ENCODE measurements at places on chromosomes 1 and 21.

DNA sequence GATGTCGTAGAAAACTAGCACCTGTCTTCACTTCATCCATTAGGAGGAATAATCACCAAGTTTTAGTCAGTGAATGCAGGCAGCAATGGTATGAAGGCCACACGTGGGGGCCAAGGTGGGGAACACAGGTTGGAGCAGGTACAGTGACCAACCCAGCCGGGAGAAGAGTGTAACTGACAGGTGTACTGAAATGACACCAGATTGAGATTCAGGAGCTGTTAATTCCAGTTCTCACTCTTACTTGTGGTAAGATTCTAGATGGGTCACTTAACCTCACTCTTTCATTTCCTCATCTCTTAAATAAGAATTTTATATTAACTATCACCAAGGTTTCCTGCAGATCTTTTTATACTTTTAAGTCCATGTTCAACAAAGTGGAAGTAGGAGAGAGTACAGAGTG is 206.2 kb upstream of the PTBP2 start:
- DNase-seq: no peak

DNA sequence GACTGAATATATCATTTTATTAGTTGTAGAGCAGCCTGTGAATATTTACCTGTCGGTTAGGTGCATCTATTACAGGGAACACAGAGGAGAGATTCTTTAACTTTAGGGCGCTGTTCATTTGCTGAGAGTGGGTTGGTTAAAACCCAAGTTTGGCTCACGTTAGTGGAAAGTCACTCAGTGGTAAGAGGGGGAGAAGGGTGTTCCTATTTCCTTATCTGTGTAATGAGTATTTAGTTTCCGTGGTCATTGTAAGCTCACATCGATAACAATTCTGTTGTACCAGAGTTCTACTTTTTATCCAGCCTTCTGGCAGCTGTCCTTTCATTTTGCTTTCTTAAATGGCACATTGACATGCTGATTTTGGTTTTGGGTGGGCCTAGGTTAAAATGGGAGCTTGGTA is 773.2 kb upstream of the ADAMTS5 start:
- no peak for DNase-seq

- DNase-seq: no peak
Measured at GRCh38 chr1:18736958-18737357, 106.3 kb downstream of the PAX7 start.

DNA sequence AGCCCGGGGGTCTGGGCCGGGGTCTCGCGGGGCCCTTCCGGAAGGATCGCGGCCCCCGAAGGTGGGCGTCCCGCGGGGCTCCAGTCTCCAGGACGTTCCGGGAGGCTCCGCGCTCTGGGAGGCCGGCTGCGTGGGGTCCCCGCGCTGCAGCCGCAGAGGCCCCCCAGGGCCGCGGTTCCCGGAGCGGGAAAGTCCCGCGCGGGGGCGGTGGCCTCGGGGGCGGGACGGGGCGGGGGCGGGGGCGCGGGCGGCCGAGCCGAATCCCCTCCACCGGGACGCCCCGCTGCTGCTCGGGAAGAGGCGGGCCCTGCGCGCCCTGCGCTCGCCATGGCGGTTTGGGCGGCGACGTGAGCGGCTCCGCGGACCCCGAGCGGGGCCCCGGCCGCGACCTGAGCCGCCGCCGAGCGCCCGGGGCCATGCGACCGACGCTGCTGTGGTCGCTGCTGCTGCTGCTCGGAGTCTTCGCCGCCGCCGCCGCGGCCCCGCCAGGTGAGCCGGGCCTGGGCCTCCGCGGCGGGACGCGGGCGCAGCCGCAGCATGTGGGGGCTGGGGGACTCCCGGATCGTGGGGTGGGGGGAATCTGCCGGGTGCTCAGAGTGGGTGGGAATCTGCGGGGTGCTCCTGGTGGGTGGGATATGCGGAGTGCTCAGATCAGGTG is at the start of gene IFNGR2:
TSS of gene IFNGR2 (plus strand) at position 286 of the 658 bp plus-strand sequence. CDS start at position 417, 131 bp downstream.
- peak; percentile 83 for DNase-seq

- DNase-seq: no peak
Measured at GRCh38 chr1:90534663-90535295, 182.3 kb downstream of the BARHL2 start.

GRCh38 chr1:201468501-201468843 is 516 bp downstream of the PHLDA3 start:
- DNase-seq: no peak

DNA sequence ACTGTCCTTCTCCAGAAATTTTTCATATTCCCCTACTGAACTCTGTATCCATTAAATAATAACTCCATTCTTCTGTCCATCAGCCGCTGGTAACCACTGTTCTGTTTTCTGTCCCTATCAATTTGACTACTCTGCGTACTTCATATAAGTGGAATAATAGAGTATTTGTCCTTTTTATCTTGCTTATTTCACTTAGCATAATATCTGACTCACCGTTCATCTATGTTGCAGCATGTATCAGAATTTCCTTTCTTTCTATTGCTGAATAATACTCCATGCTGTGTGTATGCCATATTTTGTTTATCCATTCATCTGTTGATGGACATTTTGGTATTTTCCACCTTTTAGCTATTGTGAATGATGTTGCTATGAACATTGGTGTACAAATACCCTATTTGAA is 71.9 kb downstream of the CEP350 start:
- no peak for DNase-seq

GRCh38 chr1:234605983-234606783 is 3.8 kb downstream of the IRF2BP2 start:
- peak; percentile 82 for DNase-seq

GRCh38 chr1:245520611-245521010 is 365.8 kb downstream of the KIF26B start:
- DNase-seq: no peak

GRCh38 chr1:116929961-116930592 is 20.4 kb downstream of the PTGFRN start:
- no peak for DNase-seq

DNA sequence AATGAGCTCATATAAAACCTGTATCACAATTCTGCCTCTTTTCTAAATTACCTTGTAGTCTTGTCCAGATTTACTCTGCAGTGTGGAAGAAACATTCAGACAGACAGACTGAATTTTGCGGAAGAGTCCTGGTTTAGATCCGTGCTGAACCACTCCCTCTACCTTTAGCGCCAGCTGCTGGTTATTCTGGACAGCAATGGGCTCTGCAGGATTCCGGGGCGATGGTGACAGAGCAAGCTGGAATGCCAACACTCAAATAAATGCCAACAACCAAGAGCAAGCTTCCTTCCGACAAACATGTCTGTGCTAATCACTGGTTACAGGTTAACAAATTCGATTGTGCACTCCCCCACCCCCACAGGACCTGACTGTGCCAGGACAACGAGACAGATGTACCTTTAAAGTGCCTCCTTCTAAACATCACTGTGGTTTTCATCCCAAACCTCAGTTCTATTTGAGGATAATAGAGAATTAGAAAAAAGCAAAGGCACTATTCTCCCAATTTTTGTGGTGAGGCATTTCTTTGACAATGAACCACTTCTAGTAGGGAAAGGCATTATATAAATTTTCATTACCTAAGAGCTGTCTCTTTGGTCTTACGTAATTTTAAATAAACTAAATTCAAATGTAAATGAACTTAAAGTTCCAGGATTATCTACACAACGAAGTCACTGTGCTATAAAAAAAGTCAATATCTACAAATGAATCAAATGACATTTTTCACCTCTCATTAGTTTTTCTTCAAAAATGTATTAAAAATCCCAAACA is 90.4 kb downstream of the INTS7 start:
- DNase-seq: no peak

DNA sequence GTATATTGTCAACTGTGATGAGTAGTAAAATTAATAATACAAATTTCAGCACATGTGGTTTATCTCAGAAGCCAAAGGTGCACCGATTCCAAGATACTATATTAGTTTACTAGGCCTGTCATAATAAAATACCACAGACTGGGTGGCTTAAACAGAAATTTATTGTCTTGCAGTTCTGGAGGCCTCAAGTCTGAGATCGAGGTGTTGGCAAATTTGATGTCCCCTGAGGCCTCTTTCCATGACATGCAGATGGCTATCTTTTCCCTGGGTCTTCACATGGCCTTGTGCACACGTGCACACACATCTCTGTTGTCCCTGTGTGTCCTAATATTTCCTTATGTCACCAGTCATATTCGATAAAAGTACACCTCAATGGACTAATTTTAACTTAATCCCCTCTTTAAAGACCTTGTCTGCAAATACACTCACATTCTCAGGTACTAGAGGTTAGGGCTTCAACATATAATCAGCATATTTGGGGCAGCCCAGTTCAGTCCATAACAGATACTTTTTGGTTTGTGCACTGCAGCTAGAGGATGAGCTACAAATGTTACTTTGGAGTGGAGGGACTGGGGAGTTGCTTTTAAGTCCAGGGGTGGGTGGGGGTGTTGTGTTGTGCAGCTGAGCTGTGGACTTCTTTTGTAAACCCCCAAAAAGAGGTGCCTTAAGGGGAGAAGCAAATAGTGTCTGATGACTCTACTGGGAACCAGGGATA is 21.4 kb downstream of the TSNAX start:
- DNase-seq: no peak

DNA sequence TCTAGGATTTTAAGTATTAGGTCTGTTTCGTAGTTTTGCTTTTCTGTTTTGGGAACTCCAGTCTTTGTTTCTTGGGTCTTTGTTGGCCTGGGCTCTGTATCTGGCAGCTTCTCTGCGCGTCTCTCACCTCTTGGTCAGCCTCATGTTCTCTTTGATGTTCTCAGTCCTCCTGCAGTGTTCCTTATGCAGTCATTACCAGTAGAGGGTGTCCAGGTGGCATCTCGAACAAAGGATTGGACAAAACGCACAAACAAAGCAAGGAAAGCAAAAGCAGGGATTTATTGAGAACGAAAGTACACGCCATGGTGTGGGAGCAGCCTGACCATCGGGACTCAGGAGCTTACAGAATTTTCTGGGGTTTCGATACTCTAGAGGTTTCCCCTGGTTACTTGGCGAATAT is 133.7 kb upstream of the COL6A1 start:
- DNase-seq: no peak

- DNase-seq: no peak
Measured at GRCh38 chr1:239922778-239923522, 168.7 kb upstream of the FMN2 start.

GRCh38 chr1:199685369-199685768 is 342.1 kb upstream of the NR5A2 start:
- DNase-seq: no peak
